ENCODE measurements at places on chromosomes 2 and 18. TPM values are rescaled to one million over a fixed set of nuclear protein-coding genes. Genes with fewer than 3 reads are reported as not detected.

RAB31 gene
- 50.5 TPM for total RNA-seq

DSG4 gene
- total RNA-seq: not detected

TMEM247 gene
- not detected for total RNA-seq

SCYGR4 gene
- total RNA-seq: not detected

TUBA4B gene
- 0.11 TPM for total RNA-seq

SOX11 gene
- 0.66 TPM for total RNA-seq

SERPINB12 gene
- total RNA-seq: not detected

MERTK gene
- total RNA-seq: 0.37 TPM

UGT1A6 gene
- total RNA-seq: not detected

SLC38A11 gene
- 1.5 TPM for total RNA-seq

TUBA3E gene
- not detected for total RNA-seq

ITGB6 gene
- not detected for total RNA-seq

GRHL1 gene
- 0.37 TPM for total RNA-seq

HOXD3 gene
- 0.33 TPM for total RNA-seq

FMNL2 gene
- total RNA-seq: 35.4 TPM

DLGAP1 gene
- 0.12 TPM for total RNA-seq

WDCP gene
- 12.1 TPM for total RNA-seq

REEP1 gene
- 0.11 TPM for total RNA-seq

IL36G gene
- not detected for total RNA-seq

ATP6V1C2 gene
- total RNA-seq: under 0.01 TPM

All from uterine smooth muscle cell (primary cell).